ENCODE measurements at places on chromosomes 4 and X.

DNA sequence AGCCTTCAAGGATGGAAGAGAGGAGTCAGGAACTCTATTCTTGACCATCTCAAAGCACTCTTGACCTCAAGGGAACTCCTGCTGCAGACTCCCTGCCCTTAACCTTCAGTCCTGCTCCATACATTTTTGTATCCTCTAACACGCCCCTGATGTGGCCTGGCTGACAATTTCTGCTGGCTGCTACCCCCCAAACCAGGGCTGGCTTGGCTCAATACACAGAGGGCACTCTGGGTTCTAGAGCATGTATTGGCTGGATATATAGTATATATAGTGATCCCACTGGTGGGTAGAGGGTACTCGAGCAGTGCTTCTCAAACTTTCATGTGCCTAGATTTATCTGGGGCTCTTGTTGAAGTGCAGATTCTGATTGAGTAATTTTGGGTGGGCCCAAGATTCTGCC is 101.9 kb downstream of the SMIM20 start:
- no peak for DNase-seq

- DNase-seq, result no peak
Observed at GRCh38 chrX:16756724-16757123, 29.5 kb upstream of the TXLNG start.

GRCh38 chrX:97564496-97564895 is 680.8 kb downstream of the RPA4 start:
- DNase-seq, result no peak

DNA sequence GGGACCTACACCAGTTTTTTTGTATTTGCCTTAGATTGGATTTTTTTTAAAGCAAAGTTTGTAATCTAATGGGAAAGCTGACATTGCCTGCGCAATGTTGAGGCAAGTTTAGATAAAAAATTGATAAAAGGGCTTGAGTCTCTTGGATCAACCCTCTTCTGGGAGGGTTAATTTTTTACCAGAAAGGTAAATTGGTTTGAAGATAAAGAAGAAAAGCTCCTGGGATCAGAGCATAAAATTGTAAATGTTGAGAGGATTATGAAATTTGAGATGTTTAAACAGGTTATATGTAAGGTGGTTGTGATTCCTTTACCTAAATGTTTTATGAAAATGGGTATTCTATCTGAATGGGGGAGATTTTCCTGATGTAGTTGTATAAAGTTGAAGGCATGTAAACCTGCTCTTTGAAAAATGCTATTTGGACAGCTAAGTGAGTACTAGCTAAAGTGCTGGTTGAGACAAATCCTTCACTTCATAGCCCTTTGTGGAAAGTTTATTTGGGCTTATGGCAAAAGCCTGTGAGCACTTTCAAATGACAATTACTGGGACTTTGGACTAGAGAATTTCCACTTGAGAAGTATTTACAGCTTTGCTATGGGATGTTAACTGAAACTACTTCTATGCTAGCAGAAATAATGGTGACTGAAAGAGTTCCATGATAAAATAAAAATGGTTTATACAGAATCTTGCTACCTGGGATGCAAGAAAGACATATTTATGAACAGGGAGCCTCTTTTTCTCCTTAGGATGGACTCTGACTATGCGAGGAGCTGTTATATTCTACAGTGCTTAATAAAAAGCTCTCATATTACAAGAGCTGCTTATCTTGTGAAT is 56.2 kb downstream of the UGT2B10 start:
- DNase-seq, result no peak

DNA sequence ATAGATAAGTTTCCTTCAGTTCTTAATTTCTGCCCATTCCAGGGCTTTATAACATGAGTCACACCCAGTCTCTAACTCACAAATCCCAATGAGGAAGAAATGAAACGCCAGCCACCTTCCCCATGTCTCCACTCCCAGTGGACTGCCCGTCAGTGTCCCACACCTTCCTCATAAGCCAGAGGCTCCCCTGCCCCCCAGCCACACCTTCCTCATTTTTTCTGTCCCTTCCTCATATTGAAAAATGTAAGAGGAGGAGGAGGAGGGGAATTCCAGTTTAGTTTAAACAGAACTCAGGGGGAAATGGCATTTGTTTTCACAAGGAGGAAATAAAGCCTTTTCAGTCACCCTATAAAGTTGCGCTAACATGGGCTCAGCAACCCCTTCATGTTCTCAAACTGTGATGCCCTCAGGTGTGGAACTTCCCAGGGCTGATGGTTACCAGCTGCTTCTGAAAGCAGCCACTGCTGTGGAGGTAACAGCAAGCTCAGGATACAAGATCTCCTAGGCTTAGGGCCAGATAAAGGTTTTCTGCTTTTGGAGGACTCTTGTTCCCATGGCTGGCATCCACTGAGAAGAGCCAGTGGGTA is 97.8 kb downstream of the PARM1 start:
- no peak for DNase-seq

DNA sequence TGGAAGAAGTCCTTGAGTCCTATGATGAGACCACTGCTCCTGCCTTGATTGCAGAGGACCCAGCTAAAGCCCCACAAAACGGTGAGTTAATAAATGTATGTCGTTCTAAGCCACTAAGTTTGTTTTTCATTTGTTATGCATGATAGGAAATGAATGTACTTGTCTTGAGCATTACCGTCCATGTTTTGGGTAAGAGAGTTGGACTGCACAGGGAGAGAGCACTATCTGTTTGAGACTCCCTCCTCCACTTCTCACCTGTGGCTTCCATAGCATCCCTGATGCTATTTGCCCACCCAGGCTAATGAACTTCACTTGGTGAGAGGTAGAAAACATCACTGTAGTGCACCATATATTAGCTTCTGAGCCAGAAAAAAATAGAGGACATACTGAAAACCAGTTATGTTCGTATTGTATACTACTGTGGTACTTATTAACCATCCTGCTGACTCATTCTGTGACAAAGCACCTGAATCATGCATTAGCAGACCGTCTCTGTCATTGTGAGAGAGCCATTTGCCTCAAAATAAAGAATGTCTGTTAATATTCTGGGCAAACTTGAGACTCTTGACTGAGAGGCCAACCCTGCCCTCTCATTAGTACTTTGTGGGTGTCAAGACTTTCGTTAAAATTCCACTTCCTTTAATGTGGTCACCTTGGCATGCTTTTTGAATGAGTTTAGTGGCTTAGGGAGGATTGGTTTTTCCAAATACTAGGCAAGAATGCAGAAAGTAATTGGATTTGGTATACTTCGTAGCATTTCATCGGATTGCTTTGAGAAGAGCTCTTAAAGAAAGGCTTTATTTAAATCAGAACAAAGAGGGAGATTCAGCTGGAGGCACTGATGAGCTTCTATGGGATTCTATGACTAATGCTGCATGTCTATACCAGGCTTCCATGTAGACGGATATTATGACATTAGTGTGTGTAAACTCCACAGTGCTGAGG is 99.3 kb upstream of the GRPR start:
- no peak for DNase-seq

DNA sequence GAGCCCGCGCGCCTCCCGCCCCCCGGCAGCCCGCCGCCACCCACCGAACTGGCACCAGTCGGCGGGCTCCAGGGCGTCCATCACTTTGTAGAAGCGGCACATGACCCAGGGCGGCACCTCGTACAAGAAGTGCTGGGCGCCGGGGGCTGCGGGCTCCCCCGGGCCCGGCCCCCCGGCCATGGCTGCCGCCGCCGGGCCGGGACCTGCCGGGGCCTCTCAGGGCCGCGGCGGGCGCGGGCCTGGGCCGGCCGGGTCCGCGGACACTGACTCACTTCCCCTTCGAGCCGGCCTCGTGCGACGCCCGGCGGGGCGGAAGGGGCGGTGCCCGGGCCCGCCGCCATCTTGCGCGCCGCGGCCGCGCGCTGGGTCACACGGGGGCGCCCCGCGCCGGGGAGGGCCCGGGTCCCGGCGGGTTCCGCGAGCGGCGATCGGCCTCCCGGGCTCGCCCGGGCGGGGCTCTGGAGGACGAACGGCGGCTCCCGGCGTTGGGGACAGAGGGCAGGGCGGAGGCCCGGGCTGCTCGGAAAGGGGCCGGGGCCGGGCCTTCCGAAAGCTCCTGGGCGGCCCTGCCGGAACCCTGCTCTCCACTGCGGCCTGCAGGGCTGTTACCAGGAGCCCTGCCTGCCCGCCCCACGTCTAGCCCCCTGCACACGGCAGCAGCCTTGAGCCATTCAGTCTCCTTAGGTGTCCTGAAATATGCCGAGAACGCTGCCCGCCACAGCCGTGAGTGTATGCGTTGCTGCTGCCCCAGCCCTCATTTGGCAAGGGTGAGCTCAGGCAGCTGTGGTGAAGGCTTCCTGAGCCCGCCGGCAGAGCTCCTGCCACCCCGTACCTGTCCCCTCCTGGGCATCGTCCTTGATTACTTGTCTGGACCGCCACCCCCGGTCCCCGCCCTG is at the start of gene IRAK1:
IRAK1 (minus strand) TSS at position 270 of the 896 bp plus-strand sequence; CDS start at position 180, 90 bp downstream.
- peak; percentile 54 for DNase-seq

- no peak for DNase-seq
Observed at GRCh38 chr4:179112441-179113170, 1670.4 kb upstream of the AGA start.

DNA sequence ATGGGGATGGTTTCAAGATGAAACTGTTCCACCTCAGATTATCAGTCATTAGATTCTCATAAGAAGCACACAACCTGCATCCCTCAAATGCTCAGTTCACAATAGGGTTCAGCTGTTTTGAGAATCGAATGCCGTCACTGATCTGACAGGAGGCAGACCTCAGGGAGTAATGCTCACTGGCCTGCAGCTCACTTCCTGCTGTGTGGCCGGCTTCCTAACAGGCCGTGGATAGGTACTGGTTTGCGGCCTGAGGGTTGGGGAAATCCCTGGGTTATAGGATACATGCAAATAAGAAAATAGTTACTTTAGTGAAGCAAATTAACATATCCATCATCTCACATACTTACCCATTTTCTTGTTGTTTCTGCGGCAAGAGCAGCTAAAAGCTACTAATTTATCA is 160.4 kb downstream of the MAD2L1 start:
- no peak for DNase-seq

DNA sequence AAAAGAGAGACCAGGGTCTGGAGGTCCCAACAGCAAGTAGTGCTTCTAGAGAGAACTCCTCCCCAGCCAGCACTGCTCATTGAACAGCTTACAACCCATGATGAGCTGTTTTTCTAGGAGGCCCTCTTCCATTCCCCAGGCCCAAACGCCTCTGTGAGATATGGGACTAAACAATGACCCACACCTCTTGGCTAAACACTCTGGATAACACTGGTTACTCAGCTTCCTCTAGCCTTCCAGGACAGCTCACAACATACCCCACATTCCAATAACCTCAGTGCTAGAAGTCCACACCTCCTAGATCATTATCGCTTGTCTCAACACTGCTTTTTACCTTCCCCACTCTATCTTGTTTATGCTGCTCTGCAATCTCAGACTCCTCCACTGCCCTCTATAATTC is 35.4 kb upstream of the PGRMC2 start:
- DNase-seq, result no peak

- no peak for DNase-seq
Observed at GRCh38 chr4:159042097-159042605, 60.7 kb upstream of the RAPGEF2 start.

DNA sequence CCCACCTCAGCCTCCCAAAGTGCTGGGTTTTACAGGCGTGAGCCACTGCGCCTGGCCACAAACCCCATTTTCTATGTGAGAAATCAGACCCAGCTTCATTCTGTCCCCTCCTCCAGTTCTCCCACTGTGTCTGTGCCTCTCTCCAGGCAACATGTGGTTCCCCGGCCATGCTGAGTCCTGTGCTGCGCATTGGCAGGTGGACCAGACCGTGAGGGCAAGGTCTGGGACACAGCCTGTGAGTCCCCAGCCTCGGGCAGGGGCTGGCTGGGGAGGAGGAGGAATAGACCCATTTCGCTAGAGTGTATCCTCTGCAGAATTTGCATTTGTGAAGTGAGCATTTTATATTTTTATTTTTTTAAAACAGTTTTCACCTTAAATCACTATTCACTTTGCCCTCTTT is 21.5 kb upstream of the CLDN24 start:
- DNase-seq, result no peak

- DNase-seq, result no peak
Observed at GRCh38 chr4:104930298-104930697, 216.4 kb upstream of the TET2 start.

DNA sequence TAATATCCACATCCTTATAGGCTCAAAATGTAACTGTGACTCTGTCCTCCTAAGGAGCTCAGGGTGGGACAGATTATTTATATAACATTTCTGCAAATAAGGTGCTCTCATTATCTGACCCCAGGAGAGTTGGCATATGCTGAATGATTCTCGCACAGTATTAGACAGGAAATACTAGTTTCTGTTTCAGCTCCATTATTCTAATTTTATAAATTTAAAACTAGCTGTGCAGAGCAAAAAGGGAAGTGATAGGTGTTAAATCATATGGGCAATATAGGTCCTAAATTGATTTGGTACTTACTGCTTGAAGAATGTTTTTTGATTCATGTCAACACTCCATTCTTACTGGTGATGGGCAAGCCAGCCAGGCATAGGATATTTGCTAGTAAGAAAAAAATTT is 141.5 kb downstream of the GLRA2 start:
- DNase-seq, result no peak

DNA sequence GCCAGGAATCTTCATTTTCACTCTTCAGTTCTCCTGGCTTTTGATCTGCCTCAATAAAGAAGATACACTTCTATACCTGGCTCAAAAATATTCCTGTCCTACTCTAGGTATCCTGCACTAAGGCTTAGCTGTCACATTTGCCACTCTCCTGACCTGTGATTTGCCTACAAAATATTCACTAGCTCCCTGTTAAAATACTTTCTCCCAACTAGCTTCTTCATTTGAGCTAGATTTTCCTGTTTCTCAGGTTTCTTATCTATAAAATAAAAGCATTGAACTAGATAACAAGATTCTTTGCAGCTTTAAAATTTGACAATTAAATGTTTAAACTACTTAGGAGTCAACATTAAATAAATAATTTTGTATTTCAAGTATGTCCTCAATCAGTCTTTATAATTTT is 53.2 kb downstream of the CHIC2 start:
- no peak for DNase-seq

DNA sequence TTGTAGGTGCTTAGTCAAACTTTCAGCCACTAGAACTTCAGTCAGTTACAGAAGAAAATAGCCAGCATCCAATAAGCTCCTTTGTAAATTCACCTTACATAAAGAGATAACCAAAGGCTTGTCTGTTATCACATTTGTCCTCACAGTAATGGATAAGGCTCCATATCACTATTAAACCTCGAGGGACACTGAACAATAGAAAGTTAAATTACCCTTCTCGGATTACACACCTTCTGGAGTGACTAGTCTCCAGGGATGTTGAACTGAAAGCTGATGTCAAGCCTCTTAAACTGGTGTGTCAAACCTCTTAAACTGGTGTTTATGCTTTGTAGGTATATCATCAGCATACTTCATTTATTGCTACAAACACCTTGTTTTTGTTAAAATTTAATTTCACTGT is 639.0 kb downstream of the CENPC start:
- no peak for DNase-seq

GRCh38 chr4:31482691-31483090 is 762.5 kb downstream of the PCDH7 start:
- DNase-seq, result no peak

GRCh38 chr4:55398966-55399365 is 3.2 kb downstream of the TMEM165 start:
- no peak for DNase-seq

DNA sequence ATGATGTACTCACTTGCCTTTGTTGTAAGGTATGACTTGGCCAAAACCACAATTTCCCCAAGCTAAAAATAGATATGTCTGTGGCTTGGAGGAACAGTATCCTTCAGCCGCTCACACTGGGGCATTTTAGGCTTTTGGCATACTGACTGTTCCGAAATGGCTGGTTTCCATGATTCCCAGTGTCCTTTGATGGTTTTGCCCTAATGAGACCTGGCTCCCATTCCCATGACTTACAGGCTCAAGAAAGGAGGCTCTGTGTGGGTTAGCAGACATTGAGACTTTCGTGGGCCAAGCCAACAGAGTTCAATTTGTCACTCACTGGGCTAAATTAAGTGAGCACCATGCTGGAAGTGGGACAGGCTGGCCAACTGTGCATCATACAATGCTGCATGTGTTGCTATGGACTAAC is 150.6 kb downstream of the CEP135 start:
- no peak for DNase-seq
